Activated effector memory CD4-positive, alpha-beta T cell treated with anti-CD3 and anti-CD28 coated beads, Interleukin-2, amount 50 U/mL, for 16 hours (primary cell): ENCODE measurements at places on chromosomes 7 and 10.

GRCh38 chr7:84191842-84192241 lies 2.7 kb downstream of the SEMA3A start:
- no peak for DNase-seq

DNA sequence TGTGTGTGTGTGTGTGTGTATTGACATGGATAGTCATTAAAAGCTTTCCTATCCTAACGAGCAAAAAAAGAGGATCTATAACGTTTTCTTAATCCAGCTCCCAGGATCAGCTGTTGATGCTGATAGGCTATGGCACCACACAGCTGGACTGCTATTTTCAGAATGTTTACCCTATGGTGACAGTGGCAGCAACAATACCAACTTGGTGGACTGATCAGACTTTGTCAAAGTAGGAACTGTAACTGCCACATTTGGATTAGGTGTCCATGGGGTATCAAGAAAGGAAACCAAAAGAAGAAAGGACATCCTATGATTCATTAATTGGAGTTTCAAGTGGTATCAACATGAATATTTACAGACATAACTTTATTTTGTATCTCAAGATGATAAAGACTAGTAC lies 2.7 kb upstream of the CLEC5A start:
- no peak for DNase-seq

DNA sequence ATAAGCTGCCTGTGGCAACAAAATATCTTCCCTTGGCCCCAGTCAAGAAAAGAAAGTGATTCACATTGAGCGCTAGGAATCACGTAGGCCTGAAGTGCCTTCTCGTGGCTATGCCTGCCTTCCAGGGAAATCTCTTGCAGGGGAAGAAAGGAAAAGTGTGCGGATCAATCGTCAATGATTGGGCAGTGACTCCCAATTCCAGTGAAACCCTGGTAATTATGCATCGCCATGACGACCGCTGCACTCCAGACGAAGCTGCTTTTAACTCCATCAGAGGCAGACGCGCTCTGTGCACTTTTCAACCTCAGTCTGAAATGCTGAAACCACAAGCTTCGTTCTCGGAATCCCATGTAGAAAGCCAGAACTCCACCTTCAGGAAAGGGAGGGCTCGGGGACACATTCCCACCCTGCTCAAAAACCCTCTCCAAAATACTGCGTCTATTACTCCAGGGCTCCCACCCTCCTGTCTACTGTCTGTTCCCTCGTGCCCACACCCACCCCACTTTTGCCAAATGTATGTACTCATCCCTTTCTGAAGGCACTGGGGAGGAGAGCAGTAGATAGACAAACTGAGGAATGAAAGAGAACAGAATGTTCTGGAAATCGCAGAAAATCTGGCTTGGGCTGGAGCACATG lies 24.2 kb upstream of the PRKAG2 start:
- peak; percentile 21 for DNase-seq

GRCh38 chr7:103574576-103574975 lies 128.6 kb upstream of the SLC26A5 start:
- DNase-seq: no peak

GRCh38 chr7:40753455-40753854 lies 618.6 kb downstream of the SUGCT start:
- DNase-seq: no peak
